ENCODE measurements at places on chromosomes 5 and 9.

DNA sequence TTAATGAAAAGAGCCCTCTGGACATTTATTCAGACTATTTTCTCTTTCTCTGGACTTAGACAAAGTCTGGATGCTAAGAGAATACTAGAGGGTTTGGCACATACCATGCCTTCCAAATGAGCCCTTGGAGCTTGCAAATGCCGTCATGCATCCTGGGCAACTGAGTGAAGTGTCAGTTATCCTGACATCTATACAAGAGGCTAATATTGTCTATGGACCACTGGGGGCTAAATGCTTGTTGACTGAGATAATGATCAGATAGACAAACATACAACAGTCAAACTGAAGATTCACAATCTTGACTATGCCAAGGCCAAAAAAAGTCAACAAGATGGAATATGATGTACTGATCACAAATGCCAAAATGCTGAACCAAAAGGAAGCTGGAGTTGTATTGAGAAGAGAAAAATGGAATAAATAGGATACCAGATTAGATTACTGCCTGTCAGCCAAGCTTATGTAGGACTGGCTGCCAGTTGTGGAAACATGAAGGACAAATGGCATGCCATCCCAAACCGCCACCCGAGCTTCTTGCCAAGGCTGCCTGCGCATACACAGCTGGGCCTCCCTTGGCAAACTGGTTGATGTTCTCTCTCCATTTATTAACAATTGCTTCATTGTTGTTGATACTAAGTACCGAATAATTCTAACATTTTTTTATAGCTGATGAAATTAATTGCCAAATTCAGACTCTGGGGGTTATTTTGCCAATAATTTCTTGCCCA is 240.1 kb upstream of the GRAMD2B start:
- DNase-seq = no peak

GRCh38 chr5:10122076-10122726 is 127.5 kb downstream of the ATPSCKMT start:
- DNase-seq = no peak

DNA sequence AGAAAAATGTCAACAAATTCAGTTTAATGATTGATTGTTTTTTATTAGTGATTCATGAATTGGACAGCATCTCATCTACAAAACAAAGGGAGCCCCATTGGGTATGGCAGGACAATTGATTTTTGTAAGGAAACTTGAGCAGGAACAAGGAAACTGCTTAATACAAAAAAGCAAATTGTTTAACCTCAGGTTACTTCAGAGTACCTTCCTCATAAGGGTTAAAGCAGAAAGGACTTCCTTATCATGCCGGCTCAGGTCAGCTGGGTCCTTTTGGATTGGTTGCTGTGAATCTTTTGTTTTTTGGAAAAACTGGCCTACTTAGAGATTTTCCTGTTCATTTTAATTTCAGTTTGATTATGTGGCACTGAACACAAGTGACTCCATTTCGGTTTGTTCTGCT is 211.8 kb downstream of the ARRDC3 start:
- DNase-seq = no peak

DNA sequence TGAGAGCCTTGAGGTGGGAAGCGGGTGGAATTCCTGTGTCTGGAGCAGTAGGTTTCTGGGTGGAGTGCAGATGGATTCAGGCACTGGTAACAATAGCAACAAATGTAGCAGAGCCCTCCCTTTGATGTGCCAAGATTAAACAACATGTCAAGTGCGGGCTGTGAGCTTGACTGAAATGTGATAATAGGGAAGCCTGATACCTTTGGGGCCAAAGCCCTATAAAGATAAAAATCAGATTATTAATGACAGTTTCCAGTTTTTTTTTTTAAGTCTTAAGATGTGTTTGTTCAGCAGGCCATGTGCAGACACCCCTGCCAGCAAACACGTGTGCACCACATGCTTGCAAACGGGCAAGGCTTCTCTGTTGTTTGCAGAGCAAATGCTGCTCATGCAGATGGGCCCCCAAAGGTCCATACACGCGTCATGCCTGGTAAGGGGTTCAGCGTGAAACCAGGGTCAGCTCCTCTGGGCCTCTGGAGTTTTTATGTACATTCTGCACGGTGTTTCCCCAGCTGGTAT is 193.2 kb downstream of the GADD45G start:
- DNase-seq = no peak

DNA sequence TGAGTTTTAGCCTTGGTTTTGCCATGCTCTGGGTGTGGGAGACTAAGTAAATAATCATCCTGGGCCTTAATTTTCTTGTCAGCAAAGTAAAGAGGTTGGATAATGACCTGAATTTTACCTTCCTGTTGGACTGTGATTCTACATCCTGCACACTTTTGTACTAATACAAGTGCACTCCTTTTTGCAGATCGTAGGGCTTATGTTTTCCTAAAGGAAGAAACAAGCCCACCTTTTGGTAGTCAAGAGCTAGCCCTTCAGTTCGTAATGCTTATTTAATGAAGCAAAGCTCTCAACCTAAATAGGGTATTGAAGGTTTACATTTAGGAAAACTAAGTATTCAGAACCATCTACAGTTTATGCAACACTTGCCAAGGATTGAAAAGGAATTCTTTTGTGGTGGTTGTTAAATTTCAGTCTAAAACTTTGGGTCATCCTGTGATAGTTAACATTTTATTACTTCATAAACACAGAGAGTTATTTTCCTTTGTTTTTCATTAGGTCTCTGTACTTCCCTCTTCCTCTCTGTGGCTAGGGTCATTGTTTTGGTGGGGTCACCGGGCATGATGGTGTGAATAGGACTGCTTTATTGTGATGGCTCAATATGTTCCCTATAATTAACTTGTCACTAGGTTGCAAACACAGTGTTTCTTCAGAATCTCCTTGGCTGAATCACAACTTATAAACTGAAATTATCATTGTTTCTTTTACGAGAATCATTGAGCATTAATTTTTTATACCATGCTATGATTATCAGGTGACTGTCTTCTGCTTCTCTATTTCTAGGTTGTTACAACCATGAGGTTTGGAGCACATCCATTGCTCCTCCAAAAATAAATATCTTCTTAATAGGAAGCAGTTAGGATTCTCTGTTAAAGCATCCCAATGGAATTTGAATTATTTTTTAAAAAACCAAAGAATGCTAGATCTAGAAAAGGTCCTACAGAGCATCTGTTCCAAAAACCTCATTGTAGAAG is 28.5 kb downstream of the SPINK5 start:
- no peak for DNase-seq

DNA sequence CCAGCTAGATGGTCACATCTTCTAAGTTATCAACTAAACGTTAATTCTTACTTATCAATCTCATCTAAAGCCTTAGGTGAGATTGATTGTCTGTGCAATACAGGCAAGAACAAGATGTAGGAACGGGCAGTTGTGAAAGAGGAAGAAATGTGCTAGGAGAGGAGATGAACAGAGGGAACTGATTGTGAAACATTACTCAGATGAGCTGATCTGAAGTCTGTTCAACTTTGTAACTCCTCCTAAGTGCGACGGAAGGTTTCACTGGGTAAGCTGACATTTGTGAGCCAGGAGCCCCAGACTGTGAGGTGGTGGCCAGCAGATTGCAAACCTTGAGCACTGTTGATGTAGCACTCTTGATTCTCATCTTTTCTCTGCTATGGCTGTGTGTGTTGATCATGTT is 204.1 kb downstream of the CD180 start:
- DNase-seq = no peak

DNA sequence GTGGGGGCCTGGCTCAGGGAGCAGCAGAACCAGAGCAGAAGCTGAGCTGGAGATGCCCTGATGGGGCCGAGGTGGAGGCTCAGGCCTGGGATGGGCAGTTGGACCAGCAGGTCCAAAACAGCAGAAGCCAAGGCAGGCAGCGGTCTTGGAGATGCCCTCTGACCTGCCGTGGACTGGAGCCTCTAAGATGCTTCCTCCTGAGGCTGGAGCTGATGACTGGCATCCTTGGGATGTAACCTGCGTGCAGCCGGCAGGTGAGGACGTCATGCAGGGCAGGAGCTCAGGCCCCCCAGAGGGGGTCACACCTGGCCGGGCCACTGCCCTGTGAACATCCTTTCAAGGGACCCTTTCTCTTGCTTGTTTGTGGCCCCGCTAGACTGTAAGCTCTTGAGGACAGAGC is 162.0 kb downstream of the RGS3 start:
- DNase-seq = no peak

GRCh38 chr5:60333005-60333571 is 366.9 kb downstream of the DEPDC1B start:
- DNase-seq = no peak

GRCh38 chr5:124130816-124131215 is 615.6 kb downstream of the ZNF608 start:
- DNase-seq = no peak

DNA sequence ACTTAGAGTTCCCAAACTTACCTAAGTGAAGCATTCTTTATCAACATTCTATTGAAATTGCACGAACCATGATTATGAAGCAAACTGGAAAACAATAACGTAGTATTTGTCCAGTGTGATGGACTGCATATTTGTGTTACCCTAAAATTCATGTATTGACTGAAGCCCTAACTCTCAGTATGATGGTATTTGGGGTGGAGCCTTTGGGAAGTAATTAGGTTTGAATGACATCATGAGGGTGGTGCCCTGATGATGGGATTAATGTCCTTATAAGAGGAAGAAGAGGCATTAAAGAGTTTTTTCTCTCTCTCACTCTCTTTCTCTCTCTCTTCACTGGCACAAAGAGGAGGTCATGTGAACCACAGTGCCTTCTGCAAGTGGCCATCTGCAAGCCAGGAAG is 365.4 kb upstream of the PTGER4 start:
- DNase-seq = no peak

GRCh38 chr5:57576317-57576716 is 93.7 kb upstream of the ACTBL2 start:
- DNase-seq = no peak

DNA sequence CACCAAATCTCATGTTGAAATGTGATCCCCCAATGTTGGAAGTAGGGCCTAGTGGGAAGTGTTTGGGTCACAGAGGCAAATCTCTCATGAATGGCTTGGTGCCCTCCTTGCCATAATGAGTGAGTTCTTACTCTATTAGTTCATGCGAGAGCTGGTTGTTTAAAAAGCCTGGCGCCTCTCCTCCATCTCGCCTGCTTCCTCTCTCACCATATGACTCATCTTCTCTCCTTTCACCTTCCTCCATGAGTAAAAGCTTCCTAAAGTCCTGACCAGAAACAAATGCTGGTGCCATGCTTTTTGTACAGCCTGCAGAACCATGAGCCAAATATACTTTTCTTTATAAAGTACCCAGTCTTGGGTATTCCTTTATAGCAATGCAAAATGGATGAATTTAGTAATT is 20.9 kb upstream of the ARHGAP26 start:
- DNase-seq = no peak

DNA sequence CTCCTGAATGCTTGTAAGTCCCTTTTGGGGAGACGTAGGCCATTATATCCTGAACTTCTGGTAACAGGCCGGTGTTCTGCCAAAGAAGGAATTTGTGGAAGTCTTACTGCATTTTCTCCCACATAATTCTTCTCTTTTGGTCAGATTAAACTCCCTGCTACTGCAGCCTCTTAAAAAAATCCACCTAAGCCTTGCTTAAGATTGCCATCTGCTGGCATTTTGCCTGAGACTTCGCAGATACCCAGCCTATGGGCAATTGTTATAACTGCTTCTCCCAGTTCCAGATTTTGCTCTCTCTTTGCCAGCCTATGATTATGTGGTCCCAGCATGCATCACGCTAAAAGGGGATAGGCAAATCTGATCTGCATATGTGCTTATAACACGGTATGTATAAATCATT is 391.6 kb upstream of the CHD1 start:
- DNase-seq = no peak

DNA sequence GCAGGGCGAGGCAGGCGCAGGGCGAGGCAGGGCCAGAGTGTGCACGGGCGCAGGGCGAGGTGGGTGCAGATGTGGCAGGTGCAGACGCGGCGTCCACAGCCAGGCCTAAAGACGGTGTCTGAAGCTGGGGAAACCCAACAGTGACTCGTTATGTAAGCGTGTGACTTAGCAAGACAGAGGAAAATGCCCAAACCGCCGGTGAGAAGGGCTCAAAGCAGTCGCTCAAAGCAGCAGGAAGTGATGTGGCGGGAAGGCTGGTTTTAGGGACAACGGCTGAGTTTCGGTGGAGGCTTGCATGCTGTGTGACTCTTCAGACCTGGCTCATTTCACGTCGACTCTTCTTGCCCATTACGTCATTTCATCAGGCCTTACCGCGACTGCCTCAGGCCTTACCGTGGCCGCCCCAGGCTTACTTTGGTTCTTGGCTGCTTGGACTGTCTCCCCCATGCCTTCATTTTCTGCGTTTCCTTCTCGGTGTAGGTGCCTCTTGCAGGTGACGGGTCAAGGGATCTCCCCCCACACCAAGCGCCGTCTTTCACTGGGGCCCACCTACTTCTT is 50.5 kb upstream of the EXOC3 start:
- DNase-seq = peak; percentile 33

- no peak for DNase-seq
Observed at GRCh38 chr9:134994926-134995791, 77.4 kb upstream of the FCN1 start.

DNA sequence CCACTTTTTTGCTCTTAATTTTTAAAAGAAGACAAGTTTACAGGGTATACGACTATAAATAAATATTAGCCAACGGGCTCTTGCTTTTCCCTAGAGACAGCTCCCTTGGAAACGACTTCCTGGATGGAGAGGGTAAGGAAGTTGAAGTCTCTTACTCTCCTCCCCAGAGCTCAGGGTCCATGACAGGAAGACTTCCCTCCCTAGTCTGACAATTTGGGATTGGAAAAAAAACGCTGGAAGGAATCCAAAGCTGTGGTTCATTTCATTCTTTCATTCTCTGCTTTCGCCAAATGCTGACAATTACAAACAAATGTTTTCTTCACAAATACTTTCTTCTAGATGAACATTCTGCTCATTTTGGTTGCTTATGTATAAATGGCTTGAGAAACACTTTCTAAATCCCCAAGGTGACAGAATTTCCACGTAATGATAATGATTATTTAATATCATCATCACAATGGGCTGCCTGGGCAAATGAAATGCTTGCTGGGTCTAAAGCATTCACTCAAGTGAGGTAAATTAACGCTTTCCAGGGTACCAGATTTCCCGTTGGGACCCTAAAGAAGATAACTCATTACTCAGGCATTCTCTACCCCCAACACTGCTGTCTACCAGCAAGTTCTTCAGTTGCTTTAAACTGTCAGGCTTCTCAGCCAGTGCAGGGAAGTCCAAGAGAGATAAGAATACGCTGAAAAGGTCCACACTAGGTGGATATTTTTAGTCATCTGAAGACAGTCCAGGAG is 139.8 kb upstream of the SLC30A5 start:
- DNase-seq = no peak

DNA sequence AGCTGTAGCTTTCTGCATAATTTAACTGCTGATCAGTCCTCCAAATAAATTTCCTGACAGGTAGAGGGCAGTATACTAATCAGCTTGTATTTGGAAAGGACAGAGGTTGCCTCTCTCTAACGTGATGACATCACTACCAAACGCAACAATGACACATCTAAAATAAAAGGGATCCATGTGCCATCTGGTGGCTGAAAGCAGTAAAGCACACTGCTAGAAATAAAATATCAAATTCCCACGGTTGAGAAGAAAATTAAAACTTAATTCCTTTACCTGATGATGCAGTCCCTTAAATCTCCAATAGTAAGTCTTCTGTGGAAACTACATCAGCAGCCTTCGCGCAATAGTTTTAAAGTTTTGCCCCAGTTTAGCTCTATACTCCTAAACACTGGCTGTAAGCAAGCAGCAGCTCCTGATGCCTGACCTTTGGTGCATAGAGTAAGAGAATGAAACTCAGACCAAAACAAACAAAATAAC is 54.5 kb downstream of the DIAPH1 start:
- DNase-seq = peak; percentile 47
